ENCODE measurements at places on chromosomes 12 and 14.

DNA sequence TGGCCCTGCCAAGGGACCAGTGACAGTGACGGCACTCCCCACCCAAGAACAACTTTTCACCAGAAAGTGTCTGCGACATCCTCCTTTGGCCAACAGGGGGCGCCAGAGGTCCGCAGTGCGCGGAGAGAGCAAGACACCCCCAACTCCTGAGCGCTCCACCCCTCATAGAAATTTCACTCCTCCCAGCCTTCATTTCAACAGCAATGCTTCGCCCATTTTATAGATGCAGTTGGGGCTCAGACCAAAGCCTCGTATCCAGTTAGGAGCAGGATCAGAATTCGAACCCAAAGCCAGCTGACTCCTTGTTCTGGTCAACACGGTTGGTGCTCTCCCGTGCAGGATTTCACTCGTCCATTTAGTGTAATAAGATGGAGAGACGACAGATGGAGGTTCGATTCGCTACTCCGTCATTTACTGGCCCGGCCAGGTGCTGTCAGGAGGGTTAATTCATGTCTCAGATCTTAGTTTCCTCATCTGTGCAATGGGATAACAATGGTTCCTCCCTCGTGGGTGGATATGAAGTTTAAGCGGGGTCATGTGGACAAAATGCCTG lies 2.4 kb upstream of the POP5 start:
- DNase-seq: peak; percentile 88

DNA sequence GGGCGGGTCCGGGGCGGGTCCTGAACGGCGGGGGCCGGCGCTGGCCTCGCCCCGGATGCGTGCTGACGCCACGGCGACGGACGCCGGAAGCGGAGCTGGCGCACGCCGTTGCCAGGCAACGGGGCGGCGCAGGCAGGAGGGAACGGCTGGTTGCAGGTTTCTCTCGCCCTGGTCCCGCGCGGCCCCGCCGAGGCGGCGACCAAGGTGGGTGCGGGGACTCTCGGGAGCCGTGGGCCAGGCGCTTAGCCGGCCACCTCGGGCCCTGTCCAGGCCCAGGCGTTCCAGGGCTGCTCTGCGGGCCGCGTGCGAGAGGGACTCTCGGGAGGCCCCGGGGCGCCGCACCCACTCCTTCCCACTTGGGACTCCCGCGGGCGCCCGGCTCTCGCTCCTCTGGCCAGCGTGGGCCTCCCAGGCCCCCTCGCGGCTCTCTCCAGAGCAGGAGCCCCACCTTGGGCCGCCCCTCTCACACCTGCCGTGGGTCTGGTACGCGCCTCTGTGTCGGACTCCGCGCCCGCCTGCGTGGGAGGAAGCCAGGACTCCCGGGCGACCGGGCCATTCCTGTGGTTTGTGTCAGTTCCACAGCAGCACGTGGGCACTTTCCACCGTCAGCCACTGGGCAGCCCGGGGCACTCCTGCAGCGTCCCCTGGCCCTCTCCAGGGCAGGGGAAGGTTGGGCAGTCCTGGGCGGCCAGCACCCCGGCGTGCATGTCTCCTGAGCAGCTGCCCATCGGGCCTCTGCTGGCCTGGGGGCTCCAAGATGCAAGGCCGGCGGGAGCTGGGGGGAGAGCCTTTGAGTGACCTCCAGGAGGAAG lies at the start of gene CLBA1:
Gene CLBA1, plus strand, starts transcription at position 114 of the 812 bp plus-strand sequence. Its CDS starts 644 bp downstream, at position 758.
- DNase-seq: peak; percentile 92

DNA sequence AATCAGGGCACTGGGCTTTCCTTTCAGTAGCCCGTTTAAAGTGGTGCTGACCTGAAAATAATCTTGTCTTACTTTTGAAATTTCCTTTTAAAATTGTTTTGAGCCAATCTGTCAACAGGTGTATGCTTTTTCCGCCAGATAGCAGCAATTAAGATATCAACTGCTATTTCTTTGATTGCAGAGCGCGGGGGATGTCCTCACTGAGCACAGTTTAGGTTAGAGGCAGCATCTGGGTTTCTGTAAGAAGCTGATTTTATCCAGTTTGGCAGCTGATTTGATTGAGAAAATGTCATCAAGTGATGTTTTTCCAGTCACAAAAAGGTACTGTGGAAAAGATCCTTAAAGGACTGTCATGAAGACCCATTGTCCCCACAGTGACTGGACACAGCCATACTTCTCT lies 371.8 kb downstream of the ADAMTS20 start:
- DNase-seq: no peak

GRCh38 chr12:111741235-111741812 lies 25.4 kb upstream of the ALDH2 start:
- DNase-seq: no peak

DNA sequence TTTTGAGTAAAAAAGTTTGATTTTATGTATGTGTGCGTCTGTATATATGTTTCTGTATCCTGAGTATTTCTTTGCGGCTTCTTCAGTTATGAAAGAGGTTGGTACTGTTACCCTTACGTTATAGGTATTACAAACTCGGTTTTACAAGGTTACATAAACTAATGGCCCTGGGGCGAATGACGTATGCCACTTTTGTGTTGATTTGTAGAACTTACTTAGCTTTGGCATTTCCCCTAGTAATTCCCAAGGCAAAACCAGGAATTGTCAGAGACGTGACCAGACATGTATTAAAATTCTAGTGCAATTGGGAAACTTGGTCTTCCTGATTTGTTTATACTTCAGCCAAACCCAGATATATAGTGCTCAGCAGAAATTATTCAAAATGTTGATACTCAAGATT lies 93.3 kb downstream of the DUSP16 start:
- no peak for DNase-seq
